ENCODE measurements at places on chromosomes 3 and 15.

- no peak for DNase-seq
Observed at GRCh38 chr3:10635446-10636076, 130.2 kb upstream of the ATP2B2 start.

- no peak for DNase-seq
Observed at GRCh38 chr3:151926956-151927355, 53.5 kb downstream of the SUCNR1 start.

- DNase-seq = no peak
Observed at GRCh38 chr3:67297715-67298475, 299.8 kb downstream of the KBTBD8 start.

GRCh38 chr3:171415070-171415469, 45.1 kb downstream of the TNIK start:
- DNase-seq = no peak

- DNase-seq = no peak
Observed at GRCh38 chr15:49946681-49947080, 172.4 kb downstream of the ATP8B4 start.

GRCh38 chr15:83652626-83653204, 1.2 kb upstream of the ADAMTSL3 start:
- DNase-seq = no peak
